ENCODE measurements at places on chromosomes 2 and 18.
A peak's percentile ranks its signal among the peaks of the same experiment; 100 is the strongest.

DNA sequence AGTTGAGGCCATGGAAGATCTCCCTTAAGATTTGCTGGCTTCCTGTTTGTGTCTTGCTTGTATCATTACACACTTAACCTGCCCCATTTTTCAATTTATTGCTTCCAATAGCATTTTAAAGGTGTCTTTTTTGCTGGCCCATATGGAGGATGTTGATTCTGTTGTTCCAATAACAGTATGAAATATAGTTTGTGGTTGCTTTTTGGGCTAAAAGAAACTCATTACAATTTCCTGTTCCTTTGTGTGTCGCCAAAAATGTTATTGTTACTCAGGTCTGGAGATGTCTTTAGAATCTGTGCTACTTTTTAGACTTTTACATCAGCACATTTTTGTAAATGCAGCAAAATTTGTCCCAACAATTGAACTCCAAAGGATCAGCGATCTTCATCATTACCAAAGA is 234.0 kb upstream of the ITGA4 start:
- no peak for DNase-seq

GRCh38 chr2:125857971-125858794 is 797.8 kb upstream of the GYPC start:
- no peak for DNase-seq

DNA sequence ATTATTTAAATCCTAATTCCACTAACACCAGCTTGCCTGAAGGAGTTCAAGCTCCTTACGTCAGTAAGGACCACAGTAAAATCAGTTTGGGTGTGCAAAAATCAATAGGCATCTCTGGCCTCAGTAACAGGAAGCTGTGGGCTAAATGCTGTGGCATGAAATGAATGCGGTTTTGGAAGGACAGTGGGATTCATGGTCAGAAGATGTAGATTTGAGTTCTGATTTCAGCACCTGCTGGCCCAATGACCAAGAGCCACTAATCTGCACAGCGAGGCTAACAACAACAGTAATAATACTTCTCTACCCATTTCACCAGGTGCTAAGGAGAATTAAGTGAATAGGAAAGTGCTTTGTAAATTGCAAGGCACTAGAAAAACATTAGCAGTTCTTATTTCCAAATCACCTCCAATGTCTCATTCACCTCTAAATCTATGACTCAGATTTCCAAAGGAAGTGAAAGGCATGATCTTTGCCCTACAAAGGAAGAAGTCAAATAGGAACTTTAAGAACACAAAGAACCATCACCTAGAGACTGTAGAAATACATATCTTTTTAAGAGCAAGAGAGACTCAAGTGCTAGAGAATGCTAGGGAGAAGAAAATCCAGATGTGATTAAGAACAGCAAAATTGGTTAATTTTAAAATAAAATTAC is 172.6 kb downstream of the ANKRD44 start:
- DNase-seq = no peak

DNA sequence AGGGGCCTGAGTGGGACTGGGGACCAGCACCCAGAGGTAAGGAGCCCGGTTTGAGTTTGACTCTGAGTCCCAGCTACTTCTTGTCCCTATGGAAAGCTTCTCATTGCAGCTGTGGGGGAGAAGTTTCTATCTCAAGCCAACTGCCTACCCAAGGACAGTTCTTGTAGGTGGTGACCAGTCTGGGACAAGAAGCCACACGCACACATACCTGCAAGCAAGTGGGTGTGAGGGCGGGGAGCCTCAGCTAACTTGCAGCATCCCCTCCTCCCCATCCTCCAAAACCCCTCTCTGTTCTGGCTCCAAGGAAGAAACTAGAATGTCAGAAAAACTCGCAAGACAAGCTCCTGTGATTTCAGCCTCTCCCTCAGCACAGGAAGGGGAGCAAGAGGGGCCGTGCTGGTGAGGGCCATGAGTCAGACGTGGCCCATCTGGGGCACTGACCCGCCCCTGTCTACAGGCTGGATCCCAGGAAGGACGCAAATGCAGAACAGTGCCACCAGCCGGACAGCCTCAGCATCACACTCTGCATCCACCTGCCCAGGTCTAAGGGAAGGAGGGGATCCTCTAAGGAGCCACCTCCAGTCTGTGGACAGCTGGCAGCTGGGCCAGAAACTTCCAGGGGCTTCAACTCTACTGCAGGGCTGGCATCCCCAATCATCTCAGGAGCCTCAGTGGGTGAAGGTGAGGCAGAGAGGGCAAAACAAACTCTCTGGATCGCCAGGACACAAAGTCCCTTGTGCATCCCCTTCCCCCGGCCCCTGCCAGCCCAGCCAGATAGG is 103.4 kb downstream of the TNS1 start:
- DNase-seq = peak; percentile 89

GRCh38 chr2:203175371-203175770 is 63.4 kb upstream of the CYP20A1 start:
- DNase-seq = no peak

DNA sequence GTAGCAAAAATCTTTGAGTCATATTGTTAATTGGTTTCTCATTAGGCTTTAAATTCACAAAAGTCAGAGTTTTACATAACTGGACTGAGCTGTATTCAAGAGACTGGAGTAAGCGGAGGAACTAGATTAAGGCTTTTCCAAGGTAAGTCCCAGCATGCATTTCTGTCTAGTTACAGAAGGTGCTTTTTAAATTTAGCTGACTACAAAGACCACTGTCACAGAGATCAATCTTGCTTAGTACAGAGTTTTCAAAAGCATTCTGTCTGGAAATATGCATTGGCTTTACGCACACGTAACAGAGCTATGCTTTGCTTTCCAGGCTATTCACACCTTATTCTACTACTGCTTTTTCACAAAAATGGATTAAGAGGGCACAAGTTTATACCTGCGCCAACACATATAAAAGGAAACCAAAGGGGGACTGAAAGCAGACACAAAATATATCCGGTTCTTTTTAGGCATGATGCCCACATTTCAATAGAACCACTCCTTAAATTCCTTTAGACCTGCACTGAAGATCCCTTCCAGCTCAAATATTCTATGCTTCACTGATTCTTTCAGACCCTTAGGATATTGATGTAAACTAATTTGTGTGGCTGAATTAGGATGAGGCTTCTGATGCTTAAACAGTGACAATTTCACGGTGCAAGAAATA is 560.7 kb upstream of the CRIM1 start:
- DNase-seq = no peak

GRCh38 chr18:9792565-9793245 is 84.6 kb downstream of the RAB31 start:
- DNase-seq = no peak

GRCh38 chr18:12014521-12015415 is 33.5 kb downstream of the IMPA2 start:
- DNase-seq = no peak

- no peak for DNase-seq
Observed at GRCh38 chr2:188367164-188367563, 75.5 kb downstream of the GULP1 start.

GRCh38 chr18:71450257-71450656 is 1093.9 kb downstream of the CBLN2 start:
- no peak for DNase-seq

DNA sequence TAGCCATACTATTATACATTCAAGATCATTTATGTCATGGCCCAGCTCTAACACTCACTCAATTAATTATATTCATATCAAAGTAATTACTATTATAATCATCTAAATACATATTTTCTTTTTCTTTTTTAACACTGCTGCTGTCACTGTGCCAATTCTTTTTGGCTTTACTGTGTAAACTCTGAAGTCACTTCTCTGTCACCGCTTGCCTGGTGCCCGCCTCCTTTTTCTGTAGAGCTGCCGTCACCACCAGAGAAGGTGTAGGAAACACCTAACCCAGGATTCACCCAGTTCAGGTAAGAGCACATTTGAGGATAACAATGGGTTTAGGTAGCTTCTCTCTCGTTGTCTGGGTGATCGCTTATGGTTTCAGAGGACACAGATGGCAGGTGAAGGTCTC is 93.3 kb downstream of the AOX1 start:
- no peak for DNase-seq

GRCh38 chr18:58225101-58225500 is 181.1 kb downstream of the NEDD4L start:
- no peak for DNase-seq

GRCh38 chr18:58051765-58052460 is 7.9 kb downstream of the NEDD4L start:
- DNase-seq = no peak

GRCh38 chr2:201151127-201151981 is 31.6 kb upstream of the CASP10 start:
- no peak for DNase-seq

DNA sequence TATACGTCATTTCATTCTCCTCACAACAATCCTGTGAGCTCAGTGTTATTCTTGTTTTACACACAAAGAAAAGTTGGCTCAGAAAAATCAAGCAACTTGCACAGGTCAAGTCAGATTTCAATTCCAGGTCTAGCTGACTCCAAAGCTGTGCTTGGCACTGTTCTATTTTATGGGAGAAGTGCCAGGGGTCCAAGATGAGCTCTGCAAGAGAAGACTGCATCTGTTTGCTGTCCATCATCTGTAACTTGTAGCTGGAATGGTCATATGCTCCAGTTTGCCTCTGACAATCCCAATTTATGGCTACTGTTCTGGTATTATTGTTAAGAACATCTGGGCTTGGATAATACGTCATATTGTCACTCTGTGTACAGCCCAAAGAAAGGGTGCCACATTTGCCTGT is 28.9 kb downstream of the KCNF1 start:
- no peak for DNase-seq

GRCh38 chr2:15271276-15271675 is 289.9 kb downstream of the NBAS start:
- DNase-seq = no peak

DNA sequence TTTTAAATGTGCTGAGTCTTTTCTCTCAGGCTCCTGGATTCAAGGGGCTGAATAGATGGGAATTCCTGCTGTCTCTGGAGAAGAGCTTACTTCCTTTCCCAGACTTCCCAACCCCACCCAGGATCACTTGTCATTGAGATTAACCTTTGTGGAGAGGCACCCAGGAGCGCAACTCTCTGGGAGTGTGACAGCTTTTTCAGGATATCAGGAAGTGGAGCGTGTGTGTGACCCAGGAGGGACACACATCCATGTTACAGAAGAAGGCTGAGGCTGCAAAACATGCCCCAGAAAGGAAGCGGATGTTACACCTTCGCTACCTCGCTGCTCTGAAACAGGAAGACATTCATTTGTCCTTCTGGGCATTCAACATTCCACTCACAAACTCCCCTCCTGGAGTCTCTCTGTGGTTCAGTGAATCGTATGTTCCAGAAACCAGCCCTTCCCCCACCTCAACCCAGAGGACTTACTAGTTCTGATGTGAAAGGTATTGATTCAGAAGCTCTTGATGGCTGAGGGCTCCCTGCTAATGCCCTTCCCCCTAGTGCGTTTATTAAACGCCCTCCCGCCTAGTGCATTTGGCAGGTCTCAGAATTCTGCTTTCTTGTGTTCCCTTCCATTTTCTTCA is 523.9 kb downstream of the TNS1 start:
- DNase-seq = no peak

DNA sequence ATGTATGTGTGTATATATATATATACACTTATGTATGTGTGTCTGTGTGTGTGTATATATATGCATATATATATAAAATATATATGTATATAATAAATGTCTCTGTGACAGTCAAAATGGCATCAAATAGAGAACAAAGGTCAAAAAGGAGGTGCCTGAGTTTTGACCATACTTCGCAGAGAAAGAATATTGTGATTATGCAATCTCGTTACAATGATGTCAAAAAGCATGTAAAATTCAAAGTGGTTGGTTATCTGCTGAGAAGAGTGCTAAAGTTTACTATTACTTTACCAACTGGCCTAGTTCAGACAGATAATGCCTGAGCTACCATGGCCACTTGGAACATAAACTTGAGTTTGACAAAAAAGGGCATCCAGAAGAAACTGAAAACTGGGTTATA is 375.0 kb downstream of the NBAS start:
- no peak for DNase-seq

DNA sequence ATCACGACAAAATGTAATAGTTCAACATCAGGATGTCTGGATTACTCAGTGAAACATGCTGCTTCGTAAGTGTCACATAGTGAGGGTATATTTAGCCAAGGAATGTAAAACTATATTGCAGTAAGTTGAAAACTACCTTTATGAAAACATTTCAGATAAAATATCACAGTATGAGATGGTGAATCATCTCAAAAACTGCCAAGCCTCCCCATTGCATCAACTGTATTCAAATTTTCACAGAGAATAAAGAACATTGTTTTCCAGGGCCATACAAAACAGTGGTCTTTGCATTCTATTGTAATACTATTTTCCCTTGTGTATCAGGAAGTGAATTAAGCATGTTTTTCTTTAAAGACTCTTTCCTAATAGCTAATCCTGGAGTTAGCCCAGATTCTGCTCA is 47.6 kb upstream of the MSTN start:
- DNase-seq = no peak

- no peak for DNase-seq
Observed at GRCh38 chr2:62180975-62181374, 14.9 kb upstream of the B3GNT2 start.

- no peak for DNase-seq
Observed at GRCh38 chr2:219511547-219512325, 2.5 kb upstream of the ASIC4 start.

GRCh38 chr18:489244-490023 is 11.1 kb downstream of the COLEC12 start:
- DNase-seq = no peak

- DNase-seq = no peak
Observed at GRCh38 chr2:166372046-166372445, 3.7 kb downstream of the SCN9A start.

DNA sequence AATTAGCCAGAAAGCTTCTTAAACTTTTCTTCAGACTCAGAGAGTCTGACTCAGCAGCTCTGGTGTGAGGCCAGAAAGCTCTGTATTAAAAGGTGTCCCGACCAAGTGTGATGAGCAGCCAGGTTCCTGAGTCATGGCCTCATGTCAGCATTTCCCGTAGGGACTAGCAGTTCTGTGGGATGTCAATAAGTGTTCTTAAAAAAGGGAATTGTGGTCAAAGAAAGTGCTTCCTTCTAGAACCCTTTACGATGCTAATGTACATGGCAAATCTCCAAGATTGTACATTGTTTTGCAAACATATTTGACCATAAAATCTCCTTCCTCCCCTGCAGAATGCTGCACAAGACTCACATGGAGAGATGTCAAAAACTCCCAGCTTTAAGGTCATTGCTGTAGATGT is 80.1 kb downstream of the PLA2R1 start:
- no peak for DNase-seq

DNA sequence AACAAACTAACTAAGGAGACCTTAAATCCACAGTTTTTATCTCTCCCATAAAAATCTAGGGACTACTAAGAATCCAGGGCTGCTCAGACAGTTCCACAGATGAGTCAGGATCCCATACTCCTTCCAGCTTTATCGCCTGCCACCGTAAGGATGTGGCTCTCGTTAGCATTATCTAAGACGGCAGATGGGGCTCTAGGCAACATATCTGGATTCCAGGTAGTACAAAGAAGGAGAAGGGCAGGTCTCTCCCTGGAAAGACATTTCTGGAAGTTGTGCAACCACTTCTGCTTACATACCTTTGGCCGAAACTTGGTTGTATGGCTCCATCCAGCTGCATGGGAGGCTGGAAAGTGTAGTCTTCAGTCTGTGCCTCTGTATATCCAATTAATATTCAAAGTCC is 149.4 kb downstream of the SP3 start:
- no peak for DNase-seq
